ENCODE measurements at places on chromosomes 6 and 20. TPM values are rescaled to one million over a fixed set of nuclear protein-coding genes. Genes with fewer than 3 reads are reported as not detected.

The MCHR2 gene
- total RNA-seq: not detected

- no peaks in the 10 kb centered on the region for H3K36me3 ChIP-seq
- H3K27ac ChIP-seq: no peak overlapping the region
- no peaks in the 10 kb centered on the region for H3K27me3 ChIP-seq
- H3K4me3 ChIP-seq: no peak overlapping the region
- H3K4me1 ChIP-seq: no peaks in the 10 kb centered on the region
- no peak for DNase-seq
Measured at GRCh38 chr6:81624453-81624852, 128.0 kb downstream of the TENT5A start.

- no peaks in the 10 kb centered on the region for H3K4me1 ChIP-seq
- no peak overlapping the region for H3K4me3 ChIP-seq
- DNase-seq: no peak
- no peaks in the 10 kb centered on the region for H3K36me3 ChIP-seq
- no peaks in the 10 kb centered on the region for H3K27me3 ChIP-seq
- H3K27ac ChIP-seq: no peak overlapping the region
Measured at GRCh38 chr6:3873051-3873450, 23.9 kb downstream of the FAM50B start.

The IP6K3 gene
- 19.3 TPM for total RNA-seq

DNA sequence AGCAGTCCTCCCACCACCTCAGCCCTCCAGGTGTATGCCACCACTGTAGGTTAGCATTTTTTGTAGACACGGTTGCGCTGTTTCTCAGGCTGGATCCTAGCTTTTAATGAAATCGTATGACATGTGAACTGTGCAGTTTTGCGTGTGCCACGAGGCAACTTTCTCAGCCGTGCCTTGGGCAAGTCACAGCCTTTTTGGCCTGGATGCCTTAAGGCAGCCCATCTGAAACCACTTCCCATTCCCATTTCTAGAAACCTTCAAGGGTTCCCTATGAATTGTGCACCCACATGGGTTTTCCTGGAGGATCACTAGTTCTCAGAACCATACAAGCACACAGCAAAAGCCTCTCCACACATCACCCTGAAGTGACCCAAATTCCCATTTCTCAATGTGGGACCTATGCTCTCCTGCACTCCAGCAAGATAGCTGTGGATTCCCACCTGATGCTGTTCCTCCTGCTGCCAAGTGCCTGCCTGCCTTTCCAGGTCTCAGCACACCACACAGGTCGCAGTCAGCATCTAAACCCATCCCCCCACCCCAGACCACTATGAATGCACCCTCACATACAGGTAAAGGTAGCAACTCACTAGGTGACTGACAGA lies 28.9 kb downstream of the SNX5 start:
- H3K4me3 ChIP-seq: no peak overlapping the region
- H3K4me1 ChIP-seq: peaks cover 12% of the 10 kb centered on the region
- H3K27me3 ChIP-seq: no peaks in the 10 kb centered on the region

GRCh38 chr6:10908228-10908627 lies 21.4 kb downstream of the SYCP2L start:
- H3K36me3 ChIP-seq: no peaks in the 10 kb centered on the region
- H3K27ac ChIP-seq: no peak overlapping the region
- no peak overlapping the region for H3K4me3 ChIP-seq
- no peak for DNase-seq
- no peaks in the 10 kb centered on the region for H3K4me1 ChIP-seq

DNA sequence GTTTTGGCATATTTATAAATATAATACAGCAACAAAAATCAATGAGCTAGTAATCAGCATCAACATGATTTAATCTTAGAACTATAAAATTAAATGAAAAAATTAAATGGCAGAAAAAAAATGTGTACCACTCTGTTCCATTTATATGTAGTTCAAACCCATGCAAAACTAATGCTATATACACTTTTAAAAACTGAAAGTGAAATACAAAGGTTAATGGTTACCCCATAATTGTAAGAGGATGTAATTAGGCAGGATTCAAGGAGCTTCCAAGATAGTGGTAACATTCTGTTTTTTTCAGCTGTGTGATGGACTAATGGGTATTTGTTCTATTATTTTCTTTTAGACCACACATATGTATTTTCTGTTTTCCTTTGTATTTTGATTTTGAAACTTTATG lies 492.1 kb downstream of the UTRN start:
- no peaks in the 10 kb centered on the region for H3K4me1 ChIP-seq
- no peak overlapping the region for H3K27ac ChIP-seq
- no peak for DNase-seq
- H3K27me3 ChIP-seq: no peaks in the 10 kb centered on the region
- no peak overlapping the region for H3K4me3 ChIP-seq

The MRAP2 gene
- total RNA-seq: not detected

- H3K36me3 ChIP-seq: no peaks in the 10 kb centered on the region
- DNase-seq: no peak
- no peak overlapping the region for H3K27ac ChIP-seq
- no peaks in the 10 kb centered on the region for H3K27me3 ChIP-seq
Measured at GRCh38 chr20:3738111-3739053, 5.9 kb downstream of the HSPA12B start.

- H3K27ac ChIP-seq: no peak overlapping the region
- H3K36me3 ChIP-seq: peaks cover 56% of the 10 kb centered on the region
- no peak for DNase-seq
- H3K4me3 ChIP-seq: no peak overlapping the region
- no peaks in the 10 kb centered on the region for H3K4me1 ChIP-seq
Measured at GRCh38 chr6:144488590-144488989, 203.5 kb downstream of the UTRN start.

DNA sequence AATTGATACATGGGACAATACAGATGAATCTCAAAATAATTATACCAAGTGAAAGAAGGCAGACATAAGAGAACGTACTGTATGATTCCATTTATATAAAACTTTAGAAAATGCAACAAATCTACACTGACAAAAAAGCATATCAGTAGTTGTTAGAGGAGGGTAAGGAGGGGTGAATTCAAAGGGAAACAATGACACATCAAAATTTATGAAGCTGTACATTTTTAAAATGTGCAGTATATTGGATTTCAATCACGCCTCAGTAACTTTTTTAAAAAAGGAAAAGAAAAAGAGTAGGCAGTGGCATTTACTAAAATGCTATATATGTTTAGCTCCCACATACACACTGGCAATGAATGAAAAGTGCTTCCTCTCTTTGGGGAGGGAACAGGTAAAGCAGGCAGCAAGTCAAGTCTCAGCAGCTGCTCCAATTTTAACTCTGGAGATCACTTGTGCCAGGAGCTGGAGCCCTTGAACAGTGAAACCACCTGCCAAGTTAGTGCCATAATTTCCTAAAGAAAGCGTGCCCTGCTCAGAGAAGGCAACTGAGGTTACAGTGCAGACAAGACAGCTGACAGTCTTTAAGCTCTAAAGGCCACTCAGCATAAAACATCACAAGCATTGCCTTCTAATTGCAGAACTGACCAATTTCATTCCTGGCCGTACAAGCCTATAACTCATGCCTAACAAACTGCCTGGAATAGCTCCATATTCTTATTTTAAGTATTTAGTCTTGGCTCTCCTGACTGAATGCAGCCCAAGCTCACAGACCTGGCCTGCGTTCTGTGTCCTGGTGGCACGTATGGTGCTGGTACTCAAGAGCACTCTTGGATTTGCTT lies 10.9 kb downstream of the FKBP1A start:
- no peaks in the 10 kb centered on the region for H3K36me3 ChIP-seq
- no peaks in the 10 kb centered on the region for H3K27me3 ChIP-seq
- H3K27ac ChIP-seq: peak overlapping the region; percentile 58
- peak; percentile 62 for DNase-seq

- peak; percentile 13 for DNase-seq
- H3K36me3 ChIP-seq: no peaks in the 10 kb centered on the region
- no peak overlapping the region for H3K4me3 ChIP-seq
Measured at GRCh38 chr20:11544029-11544678, 373.5 kb upstream of the BTBD3 start.

The IRF4 gene
- 1.4 TPM for total RNA-seq

The PRND gene
- 0.89 TPM for total RNA-seq

- no peak overlapping the region for H3K27ac ChIP-seq
- H3K4me1 ChIP-seq: peaks cover 12% of the 10 kb centered on the region
- H3K27me3 ChIP-seq: no peaks in the 10 kb centered on the region
Measured at GRCh38 chr6:75211920-75212590, 6.2 kb upstream of the COL12A1 start.

The CD93 gene
- 53.8 TPM for total RNA-seq

DNA sequence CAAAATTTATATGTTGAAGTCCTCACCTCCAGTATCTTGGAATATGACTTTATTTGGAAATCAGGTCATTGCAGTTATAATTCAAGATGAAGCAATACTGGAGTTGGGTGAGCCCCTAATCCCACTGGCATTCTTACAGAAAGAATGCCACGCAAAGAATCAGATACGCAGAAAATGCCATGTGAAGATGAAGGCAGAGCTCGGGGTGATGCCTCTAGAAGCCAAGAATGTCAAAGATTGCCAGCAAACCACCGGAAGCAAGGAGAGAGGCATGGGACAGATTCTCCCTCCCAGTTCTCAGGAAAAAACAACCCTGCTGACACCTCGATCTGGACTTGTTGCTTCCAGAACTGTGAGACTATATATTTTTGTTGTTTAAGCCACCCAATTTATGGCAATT lies 273.4 kb upstream of the CITED2 start:
- H3K4me1 ChIP-seq: no peaks in the 10 kb centered on the region
- no peaks in the 10 kb centered on the region for H3K27me3 ChIP-seq
- no peak overlapping the region for H3K4me3 ChIP-seq
- no peak overlapping the region for H3K27ac ChIP-seq
- H3K36me3 ChIP-seq: no peaks in the 10 kb centered on the region
- no peak for DNase-seq

GRCh38 chr6:131555992-131556391 lies 17.0 kb upstream of the ARG1 start:
- DNase-seq: no peak
- H3K27me3 ChIP-seq: no peaks in the 10 kb centered on the region
- H3K36me3 ChIP-seq: no peaks in the 10 kb centered on the region
- no peak overlapping the region for H3K4me3 ChIP-seq

DNA sequence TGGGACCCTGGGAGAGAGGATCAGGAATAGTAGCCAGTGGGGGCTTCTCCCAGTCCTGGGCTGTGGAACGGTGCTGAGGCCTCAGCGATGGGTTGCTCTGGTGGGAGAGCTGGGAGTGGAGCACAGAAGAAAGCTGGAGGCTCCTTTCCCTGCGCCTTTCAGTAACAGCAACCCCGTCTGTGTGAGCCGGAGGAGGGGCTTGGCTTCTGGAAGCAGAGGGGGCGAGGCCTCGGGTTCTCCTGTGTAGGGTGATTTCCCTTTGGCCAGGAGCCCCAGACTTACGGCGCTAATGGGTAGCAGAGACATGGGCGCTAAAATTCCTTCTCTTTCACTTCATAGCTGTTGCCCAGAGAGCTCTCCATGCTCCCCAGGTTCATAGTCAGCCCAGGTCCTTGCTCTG lies 55.0 kb downstream of the DAAM2 start:
- no peak for DNase-seq
- no peak overlapping the region for H3K27ac ChIP-seq
- no peaks in the 10 kb centered on the region for H3K27me3 ChIP-seq
- peaks cover 20% of the 10 kb centered on the region for H3K4me1 ChIP-seq
- no peaks in the 10 kb centered on the region for H3K36me3 ChIP-seq

The RUNX2 gene
- total RNA-seq: 1.6 TPM

The KIF6 gene
- 1.3 TPM for total RNA-seq

DNA sequence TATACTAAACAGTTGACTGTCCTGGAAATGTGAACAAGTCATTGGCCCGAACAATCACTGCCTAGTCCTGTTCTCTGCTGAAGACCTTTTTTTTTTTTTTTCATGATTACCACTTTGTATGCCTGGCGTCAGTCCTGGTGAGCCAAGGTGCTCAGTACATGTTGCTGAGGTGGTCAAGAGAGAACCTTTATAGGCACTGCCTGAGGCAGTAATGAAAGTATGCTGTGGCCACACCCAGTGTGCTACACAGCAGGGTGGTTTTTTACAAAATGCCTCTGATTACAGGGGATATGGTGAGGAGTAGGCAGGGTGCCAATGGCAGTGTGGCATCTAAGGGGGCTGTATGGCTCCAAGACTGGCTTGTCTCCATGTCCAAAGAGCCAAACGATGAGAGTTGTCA lies 135.1 kb upstream of the ENPP5 start:
- H3K27me3 ChIP-seq: no peaks in the 10 kb centered on the region
- H3K27ac ChIP-seq: no peak overlapping the region
- H3K36me3 ChIP-seq: no peaks in the 10 kb centered on the region
- no peaks in the 10 kb centered on the region for H3K4me1 ChIP-seq
- H3K4me3 ChIP-seq: no peak overlapping the region

The PPP1R16B gene
- total RNA-seq: 6.3 TPM

DNA sequence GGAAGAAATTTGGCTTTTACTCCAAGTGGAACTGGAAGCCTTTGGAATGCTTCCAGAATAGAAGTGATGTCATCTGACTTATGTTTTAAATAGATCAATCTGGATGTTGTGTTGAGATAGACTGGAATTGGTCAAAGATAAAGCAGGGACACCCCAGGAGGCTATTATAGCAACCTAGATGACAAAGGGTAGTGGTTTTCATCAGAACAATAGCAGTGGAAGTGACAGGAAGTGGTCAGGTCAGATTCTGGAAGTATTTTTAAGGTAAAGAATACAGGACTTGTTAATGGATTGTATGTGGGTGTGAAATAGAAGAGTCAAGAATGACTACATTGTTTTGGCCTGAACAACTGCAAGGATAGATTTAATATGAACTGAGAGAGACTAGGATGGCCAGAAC lies 191.4 kb downstream of the ADGRB3 start:
- DNase-seq: no peak
- H3K36me3 ChIP-seq: no peaks in the 10 kb centered on the region
- H3K4me1 ChIP-seq: no peaks in the 10 kb centered on the region
- no peak overlapping the region for H3K4me3 ChIP-seq
- no peak overlapping the region for H3K27ac ChIP-seq
- H3K27me3 ChIP-seq: no peaks in the 10 kb centered on the region

The MACROD2 gene
- total RNA-seq: 17.8 TPM

GRCh38 chr6:152771061-152771687 lies 20.6 kb downstream of the VIP start:
- DNase-seq: no peak
- H3K4me1 ChIP-seq: no peaks in the 10 kb centered on the region
- H3K27ac ChIP-seq: no peak overlapping the region
- H3K4me3 ChIP-seq: no peak overlapping the region

GRCh38 chr20:30593572-30593971 lies 663.9 kb upstream of the DEFB115 start:
- no peak overlapping the region for H3K4me3 ChIP-seq
- H3K27ac ChIP-seq: no peak overlapping the region
- H3K4me1 ChIP-seq: no peaks in the 10 kb centered on the region
- no peak for DNase-seq
- no peaks in the 10 kb centered on the region for H3K36me3 ChIP-seq

DNA sequence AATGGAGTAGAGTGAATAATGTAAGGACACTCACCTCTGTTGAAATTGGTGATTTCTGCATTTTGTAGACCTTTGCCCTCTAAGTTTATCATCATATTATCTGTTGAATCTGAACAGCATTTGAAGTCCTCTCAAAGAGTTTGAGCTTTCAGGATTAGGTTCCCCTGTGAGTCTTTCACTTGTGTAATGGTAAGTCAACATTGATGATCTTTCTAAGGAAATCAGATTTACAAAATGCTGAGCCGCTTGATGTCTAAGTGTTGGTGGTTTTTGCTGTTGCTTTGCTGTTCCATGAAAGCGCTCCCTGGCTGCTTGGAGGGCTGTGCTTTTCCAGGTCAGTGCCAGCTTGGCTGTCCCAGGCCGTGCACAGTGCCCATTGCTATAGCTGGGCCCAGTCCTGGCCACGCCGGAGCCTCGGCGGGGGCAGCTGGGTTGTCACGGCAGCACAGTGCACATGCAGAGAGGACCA lies 33.8 kb upstream of the KIF25 start:
- H3K36me3 ChIP-seq: peaks cover 33% of the 10 kb centered on the region
- no peak for DNase-seq
- H3K4me1 ChIP-seq: no peaks in the 10 kb centered on the region
- no peak overlapping the region for H3K27ac ChIP-seq

The ME1 gene
- 23.5 TPM for total RNA-seq
